Heart right ventricle (tissue), 16 donors: ENCODE measurements at places on chromosomes 1 and 21. TPM values are rescaled to one million over a fixed set of nuclear protein-coding genes. Genes with fewer than 3 reads are reported as not detected.
A peak's percentile ranks its signal among the peaks of the same experiment; 100 is the strongest.

DNA sequence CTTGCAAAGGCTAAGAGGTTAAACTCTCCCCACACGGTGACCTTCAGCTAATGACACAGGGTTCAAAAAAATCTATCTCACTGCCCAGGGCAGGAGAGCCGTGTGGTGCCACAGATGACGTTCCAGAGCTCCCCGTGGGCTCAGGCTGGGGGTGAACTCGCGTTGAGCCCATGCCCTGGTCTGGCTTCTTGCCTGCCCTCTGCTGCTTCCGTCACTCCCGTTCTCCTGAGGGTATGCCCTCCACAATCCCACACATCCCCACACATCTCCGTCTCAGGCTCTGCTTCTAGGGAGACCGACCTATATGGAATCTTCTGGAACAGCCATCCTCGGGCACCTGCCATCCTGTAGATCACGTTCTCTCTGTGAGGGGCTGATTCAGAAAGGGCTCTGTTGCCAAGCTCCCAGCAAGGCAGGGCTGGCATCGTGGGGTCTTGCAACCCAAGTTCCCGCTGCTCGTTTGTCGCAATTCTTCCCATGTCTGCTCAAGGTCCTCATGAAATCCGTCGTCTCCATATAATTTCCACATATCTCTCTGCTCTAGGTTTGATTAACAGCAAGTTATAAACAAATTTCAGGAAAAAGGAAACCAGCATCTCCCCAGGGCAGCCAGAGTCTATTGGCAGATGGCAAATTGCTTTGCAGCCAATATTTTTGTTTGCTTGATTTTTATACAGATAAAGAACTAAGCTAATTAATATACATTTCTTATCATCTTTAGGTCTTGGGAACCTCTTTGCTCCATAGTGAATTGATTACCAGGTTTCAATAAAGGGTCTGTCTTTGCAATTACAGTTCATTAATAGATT, 278.2 kb downstream of the PTPRU start:
- DNase-seq, result no peak

- no peak for DNase-seq
Measured at GRCh38 chr1:234960722-234961455, 167.7 kb downstream of the TOMM20 start.

- DNase-seq, result no peak
Measured at GRCh38 chr1:43275826-43276620, 6.2 kb downstream of the TMEM125 start.

DNA sequence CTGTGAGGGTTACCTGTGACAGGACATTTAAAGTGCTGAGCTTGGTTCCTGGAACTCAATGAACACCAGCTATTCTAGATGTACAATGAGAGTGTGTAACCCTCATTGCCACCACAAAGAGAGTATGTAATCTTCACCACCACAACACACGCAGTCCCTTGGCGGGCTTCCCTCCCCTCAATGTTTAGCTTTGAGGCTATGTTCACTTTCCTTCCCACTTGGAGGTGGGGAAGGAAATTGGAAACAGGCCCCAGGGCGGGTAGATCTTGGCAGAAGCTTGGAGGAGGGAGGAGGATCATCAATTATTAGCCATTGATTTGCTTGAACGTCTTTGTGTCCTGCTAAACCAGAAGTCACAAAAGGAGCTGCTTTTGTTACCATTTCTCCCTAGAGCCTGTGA, 8.3 kb upstream of the COL16A1 start:
- no peak for DNase-seq

- DNase-seq, result no peak
Measured at GRCh38 chr1:27831568-27832410, 1.2 kb downstream of the PPP1R8 start.

DNA sequence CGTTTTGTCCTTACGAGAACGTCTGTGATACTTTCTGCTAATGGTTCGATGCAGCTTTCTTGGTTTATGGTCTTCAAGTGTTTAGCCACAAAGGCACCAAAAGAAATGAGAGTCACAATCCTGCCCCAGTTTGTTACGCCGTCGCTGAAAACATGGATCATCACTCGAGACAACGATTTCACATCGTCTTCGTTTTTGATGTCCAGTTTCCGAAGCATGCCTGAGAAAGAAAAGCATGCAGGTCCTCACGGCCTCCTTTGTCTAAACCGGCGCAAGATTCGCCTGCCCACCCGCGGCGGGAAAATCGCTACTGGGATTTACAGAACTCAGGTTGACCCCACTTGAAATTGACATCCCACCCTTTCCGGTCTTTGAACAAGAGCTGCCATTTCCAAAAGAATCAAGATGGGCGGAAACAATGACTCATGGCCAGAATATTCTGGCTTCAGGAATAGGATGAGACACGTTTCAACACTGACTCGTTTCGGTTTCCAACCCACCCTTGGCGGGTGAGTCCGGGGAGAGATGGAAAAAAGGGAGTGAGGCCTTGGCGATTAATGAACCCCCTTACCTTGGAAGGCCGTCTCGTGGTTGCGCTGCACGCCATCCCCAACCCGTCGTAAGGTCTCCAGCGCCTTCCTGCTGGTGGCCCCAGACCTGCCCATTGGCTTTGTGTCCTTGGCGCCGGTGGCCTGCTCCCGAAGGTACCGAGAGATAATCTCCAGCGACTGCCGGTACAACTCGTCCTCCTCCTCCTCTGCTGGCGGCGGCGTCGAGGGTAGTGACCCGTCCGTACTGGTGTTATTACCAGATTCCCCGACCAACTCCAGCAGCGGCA, 919 bp downstream of the MCL1 start:
- peak; percentile 46 for DNase-seq

DNA sequence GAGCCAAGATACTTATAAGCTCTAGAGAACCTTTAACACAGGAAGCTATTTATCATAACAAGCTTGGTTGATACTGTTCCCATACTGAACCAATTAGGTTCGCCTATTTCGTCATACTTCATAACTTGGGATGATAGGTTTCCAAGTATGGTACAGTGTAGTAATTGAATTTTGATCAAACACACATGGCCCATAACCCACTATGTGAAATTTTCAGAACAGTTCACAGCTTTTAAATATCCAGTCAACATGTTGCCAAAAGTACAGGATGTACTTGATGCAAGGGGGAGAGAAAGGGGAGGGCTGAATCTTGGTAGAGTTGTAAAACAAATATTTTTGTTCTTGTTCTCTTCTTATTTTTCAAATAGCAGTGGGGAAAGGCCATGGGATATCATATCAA, 86.6 kb downstream of the TM2D1 start:
- peak; percentile 7 for DNase-seq

DNA sequence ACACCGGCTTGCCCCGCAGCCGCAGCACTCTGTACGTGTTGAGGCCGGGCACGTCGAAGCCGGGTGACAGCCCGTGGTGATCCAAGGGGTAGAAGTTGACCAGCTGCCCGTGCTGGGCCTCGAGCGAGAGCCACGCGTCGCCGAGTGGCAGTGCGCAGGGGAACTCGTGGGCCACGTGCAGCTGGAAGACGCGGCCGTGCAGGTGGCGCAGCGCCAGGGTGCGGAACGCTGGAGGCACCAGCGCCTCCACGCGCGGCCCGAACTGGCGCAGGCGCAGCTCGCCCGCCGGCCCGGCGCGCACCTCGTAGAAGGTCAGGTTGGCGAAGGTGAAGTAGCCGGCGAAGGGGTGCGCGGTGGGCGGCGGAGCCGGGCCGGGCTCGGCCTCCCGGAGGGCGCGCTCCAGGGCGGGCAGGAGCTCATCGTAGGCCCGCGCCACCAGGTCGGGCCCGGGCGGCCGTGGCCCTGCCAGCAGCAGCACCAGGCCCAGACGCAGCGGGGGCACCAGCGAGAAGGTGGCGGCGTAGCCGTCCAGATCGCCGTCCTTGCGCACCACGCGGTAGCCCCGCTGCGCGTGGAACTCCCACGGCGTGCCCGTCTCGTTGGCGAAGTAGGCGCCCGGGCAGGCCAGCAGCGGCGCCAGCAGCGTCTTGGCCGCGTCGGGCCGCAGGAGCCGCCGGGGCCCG, 19.5 kb downstream of the LACTBL1 start:
- no peak for DNase-seq

- no peak for DNase-seq
Measured at GRCh38 chr1:164735315-164736052, 176.5 kb downstream of the PBX1 start.

DNA sequence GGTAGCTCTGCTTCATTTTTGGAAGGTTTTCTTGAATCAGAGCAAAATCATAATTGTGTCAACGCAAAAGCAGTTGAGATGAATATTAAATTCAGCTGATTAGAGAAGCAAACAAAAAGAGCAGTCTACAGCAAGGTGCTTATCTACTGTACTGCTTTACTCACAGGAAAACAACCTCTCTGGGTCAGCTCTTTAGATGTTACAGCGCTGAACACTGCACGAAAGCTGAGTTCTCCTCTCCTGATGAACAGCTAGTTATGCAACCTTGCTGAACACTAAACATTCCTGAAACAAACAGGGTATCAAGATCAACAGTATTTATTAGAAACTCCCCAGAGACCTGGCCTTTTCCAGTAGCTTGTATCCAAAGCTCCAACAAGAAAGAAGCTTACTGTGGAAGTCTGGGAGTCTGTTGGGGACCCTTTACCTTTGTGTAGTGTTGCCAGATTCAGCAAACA, 41.3 kb downstream of the TBCE start:
- DNase-seq, result no peak

DNA sequence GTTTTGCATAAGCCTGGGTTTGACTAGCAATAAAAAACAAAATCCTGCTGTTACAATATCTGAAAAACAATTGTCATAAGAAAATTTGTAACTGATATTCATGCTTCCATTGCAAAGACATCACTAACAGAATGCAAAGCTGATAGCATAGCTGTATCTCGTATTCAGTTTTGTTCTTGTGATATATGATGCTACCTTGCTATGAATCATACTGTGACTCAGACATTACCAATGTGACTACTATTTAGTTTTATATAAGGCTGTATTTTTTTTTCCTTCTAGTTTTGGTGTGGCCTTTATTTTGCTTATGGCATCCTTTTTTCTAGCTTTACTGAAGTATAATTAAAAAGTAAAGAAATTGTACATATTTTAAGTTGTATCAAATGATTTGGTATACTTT, 1381.8 kb downstream of the MRPL39 start:
- no peak for DNase-seq

DNA sequence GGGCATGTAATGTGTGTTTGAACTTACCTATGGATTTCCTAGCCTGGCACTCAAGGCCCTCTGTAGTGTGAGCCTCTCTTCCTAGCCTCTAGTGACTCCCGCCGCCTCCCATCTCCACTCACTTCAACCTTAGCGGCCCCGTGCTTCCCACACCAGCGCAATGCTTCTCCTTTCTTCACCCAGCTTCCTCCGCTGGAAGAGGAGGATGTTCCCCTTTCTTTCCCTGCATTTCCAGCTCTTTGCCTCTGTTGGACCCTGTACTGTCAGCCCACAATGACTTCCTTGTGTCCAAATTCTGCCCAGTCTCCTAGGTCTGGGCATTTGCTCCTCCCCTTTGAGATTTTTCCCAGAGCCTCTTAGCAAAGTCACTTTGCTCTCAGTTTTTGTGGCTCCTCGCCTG, 138.1 kb upstream of the IRF2BP2 start:
- no peak for DNase-seq

DNA sequence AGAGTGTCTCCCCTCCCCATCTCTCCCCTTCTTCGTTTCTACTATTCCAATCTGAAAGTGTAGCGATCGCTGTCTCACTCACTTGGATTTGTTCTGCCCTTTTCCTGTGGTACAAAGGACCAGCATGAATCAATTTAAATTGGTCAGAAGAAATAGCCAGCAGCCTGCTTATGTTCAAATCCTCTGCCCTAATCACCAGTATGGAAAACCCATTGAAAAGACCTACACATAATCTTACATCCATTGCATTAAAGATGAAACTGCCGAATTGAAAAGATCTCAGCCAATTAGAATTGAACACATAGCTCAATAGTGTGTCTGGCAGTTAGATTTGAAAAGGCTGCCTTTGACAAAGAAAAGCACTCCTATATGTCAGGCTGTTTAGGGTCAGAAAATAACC, 122.6 kb downstream of the TNNI3K start:
- no peak for DNase-seq

GRCh38 chr1:60563777-60564535, 490.4 kb upstream of the C1orf87 start:
- DNase-seq, result no peak

GRCh38 chr1:177830531-177831135, 139.2 kb downstream of the SEC16B start:
- no peak for DNase-seq

GRCh38 chr1:172708452-172708851, 49.5 kb downstream of the FASLG start:
- no peak for DNase-seq

DNA sequence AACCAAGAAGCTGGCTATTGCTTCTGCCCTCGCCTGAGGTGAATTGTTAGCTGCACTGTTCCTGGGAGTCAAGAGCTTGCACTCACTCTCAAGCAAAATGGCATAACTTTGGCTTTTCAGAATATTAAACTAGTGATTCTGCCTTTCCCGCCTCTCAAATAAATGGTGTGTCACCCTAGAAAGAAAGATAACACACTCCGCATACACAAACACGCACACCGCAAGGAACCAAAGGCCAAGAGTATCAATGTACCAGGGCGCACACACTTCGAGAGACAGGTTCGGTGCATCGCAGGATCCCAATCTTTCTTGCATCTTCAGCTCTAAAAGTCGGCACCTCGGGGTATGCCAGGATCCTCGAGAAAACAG, 470 bp upstream of the RTCA start:
- DNase-seq, result no peak

The EPHA2 gene
- 9.3 TPM for polyA plus RNA-seq

The FCRL5 gene
- 0.03 TPM for polyA plus RNA-seq

The PRDM16 gene
- 16.8 TPM for polyA plus RNA-seq

The CNIH3 gene
- 0.39 TPM for polyA plus RNA-seq

The INKA2 gene
- polyA plus RNA-seq, result 9.9 TPM

The CLCA1 gene
- polyA plus RNA-seq, result not detected
